Activated CD4-positive, alpha-beta T cell treated with anti-CD3 and anti-CD28 coated beads for 36 hours (primary cell): ENCODE measurements at places on chromosomes 5 and 9.

GRCh38 chr9:94018628-94019027 is 63.5 kb upstream of the BARX1 start:
- no peak overlapping the region for H3K4me3 ChIP-seq
- H3K27me3 ChIP-seq: no peaks in the 10 kb centered on the region
- H3K36me3 ChIP-seq: no peaks in the 10 kb centered on the region
- no peak overlapping the region for H3K27ac ChIP-seq
- peaks cover 2% of the 10 kb centered on the region for H3K4me1 ChIP-seq

DNA sequence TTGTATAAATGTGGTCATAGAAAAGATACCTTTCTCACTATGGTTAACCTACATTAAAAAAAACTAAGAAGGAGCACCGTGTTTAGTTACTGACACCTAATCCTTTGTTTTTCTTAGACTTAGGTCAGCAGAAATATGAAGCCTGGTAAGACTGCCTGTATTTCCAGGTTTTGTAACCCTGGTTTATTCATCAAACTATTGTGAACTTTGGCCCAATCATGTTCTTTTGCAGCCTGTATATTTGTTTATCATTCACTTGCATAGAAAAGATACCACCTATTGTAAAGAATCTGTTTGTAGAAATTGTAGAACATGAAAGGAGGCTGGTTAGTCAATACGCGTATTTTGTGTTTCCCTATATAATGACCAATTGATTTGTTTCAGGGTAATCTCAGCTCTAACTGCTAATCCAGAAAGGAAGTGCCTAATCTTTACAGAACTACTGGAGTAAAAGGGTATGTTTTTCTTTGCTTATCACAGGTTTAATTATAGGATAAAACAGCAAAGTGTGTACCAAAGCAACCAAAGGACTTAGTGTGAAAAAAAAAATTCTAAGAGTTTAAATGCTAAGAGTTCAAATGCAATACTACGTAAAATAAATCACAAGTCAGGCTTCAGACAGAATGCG is 103.6 kb downstream of the LURAP1L start:
- no peaks in the 10 kb centered on the region for H3K4me1 ChIP-seq
- no peak overlapping the region for H3K27ac ChIP-seq
- H3K4me3 ChIP-seq: no peak overlapping the region
- DNase-seq: no peak

GRCh38 chr5:151469992-151470391 is 22.6 kb downstream of the SLC36A1 start:
- H3K27ac ChIP-seq: no peak overlapping the region
- peaks cover 19% of the 10 kb centered on the region for H3K36me3 ChIP-seq
- H3K27me3 ChIP-seq: no peaks in the 10 kb centered on the region

GRCh38 chr9:116641292-116642059 is 45.6 kb upstream of the TRIM32 start:
- H3K27ac ChIP-seq: no peak overlapping the region
- H3K4me1 ChIP-seq: no peaks in the 10 kb centered on the region
- H3K36me3 ChIP-seq: peaks cover 8% of the 10 kb centered on the region

- no peak overlapping the region for H3K27ac ChIP-seq
- no peak overlapping the region for H3K4me3 ChIP-seq
- H3K27me3 ChIP-seq: no peaks in the 10 kb centered on the region
- no peaks in the 10 kb centered on the region for H3K36me3 ChIP-seq
- no peaks in the 10 kb centered on the region for H3K4me1 ChIP-seq
- no peak for DNase-seq
Observed at GRCh38 chr5:168217497-168217896, 73.9 kb upstream of the WWC1 start.

- H3K4me1 ChIP-seq: peaks cover 13% of the 10 kb centered on the region
- H3K36me3 ChIP-seq: peaks cover 12% of the 10 kb centered on the region
- no peak overlapping the region for H3K27ac ChIP-seq
Observed at GRCh38 chr5:40166802-40167201, 512.9 kb upstream of the PTGER4 start.

GRCh38 chr9:92608241-92608908 is 61.6 kb downstream of the IPPK start:
- H3K4me1 ChIP-seq: no peaks in the 10 kb centered on the region
- no peak for DNase-seq
- no peak overlapping the region for H3K27ac ChIP-seq
- H3K27me3 ChIP-seq: no peaks in the 10 kb centered on the region

GRCh38 chr5:124922255-124922975 is 176.0 kb upstream of the ZNF608 start:
- H3K4me1 ChIP-seq: no peaks in the 10 kb centered on the region
- peaks cover 4% of the 10 kb centered on the region for H3K27me3 ChIP-seq
- no peaks in the 10 kb centered on the region for H3K36me3 ChIP-seq
- DNase-seq: no peak
- H3K27ac ChIP-seq: no peak overlapping the region

DNA sequence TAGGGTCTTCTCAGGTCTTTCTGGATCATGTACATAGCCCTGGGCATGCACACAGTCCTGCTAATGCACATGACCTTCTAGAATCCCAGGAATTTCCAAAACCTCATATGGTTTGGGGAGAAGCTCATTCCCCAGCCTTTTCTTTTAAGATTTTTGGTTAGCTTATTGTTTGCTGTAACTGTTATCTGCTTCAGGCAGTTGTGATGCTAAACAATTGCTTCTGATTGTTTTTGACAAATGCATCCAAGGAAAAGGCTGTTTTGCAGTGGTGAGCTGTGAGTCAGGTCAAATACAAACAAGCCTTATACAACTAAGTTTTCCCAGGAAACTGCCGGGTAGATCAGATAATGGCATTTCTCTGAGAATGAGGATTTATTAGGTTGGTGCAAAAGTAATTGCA is 32.7 kb downstream of the SMC5 start:
- peaks cover 71% of the 10 kb centered on the region for H3K36me3 ChIP-seq
- H3K4me1 ChIP-seq: peaks cover 13% of the 10 kb centered on the region
- no peaks in the 10 kb centered on the region for H3K27me3 ChIP-seq
- no peak for DNase-seq
- no peak overlapping the region for H3K27ac ChIP-seq

GRCh38 chr5:32332361-32332760 is 19.6 kb upstream of the MTMR12 start:
- H3K27ac ChIP-seq: no peak overlapping the region
- no peak overlapping the region for H3K4me3 ChIP-seq
- DNase-seq: no peak
- H3K4me1 ChIP-seq: no peaks in the 10 kb centered on the region
- H3K36me3 ChIP-seq: no peaks in the 10 kb centered on the region

DNA sequence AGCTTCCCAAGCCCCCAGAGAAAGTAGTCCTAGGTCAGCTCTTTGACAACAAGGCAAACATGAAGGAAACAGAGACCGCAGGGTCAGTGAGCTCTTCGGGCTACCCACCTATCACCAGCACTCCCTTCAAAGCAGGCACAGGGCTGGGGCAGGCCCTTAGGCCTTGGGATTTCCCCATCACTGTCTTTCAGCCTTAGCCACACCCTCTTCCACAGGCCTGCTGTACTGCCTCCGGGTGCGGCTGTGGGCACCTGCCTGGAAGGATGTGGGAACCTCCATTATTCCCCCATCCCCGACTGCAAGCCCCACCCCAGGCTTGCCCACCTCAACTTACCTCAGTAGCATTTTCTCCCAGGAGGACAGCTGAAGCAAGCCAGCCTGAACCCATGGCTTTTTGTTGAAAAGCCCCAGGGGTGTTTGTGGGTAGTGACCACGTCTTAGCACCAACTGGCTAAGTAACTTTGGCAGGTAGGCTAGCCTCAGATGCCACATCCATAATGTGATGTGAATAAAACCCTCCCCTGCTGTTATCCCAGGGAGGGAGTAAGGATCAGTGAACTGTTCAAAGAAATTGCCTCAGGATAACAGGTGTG is 100.2 kb downstream of the PIK3R1 start:
- peak; percentile 62 for DNase-seq
- H3K36me3 ChIP-seq: no peaks in the 10 kb centered on the region
- H3K27me3 ChIP-seq: no peaks in the 10 kb centered on the region
- peaks cover 10% of the 10 kb centered on the region for H3K4me1 ChIP-seq

- H3K27ac ChIP-seq: no peak overlapping the region
- H3K4me3 ChIP-seq: no peak overlapping the region
- no peaks in the 10 kb centered on the region for H3K27me3 ChIP-seq
- peaks cover 25% of the 10 kb centered on the region for H3K36me3 ChIP-seq
Observed at GRCh38 chr5:119478781-119479180, 26.5 kb downstream of the HSD17B4 start.

DNA sequence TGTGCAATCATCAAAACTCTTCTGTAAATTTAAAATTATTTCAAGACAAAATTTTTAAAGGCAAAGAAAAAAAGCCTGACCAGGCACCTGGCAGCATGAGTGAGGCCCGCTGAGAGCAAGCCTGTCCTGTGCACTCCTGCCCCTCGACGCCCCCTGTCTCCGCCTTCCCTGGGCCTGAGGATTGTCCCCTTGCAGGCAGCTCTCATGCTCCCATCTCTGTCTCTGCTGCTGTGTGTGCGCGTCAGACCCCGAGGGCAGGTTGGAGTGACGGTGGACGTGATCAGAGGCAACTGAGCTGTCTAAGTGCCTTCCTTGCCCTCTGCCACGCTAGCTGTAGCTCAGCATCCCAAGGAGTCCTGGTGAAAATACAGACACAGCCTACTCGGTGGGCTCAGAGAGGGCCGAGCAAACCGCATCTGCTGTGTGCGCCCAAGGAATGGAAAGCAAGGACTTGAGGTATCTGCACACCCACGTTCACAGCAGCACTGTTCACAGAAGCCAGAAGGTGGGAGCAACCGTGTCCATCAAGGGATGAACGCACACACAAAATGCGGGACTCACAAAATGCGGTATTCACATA is 65.5 kb downstream of the SECISBP2 start:
- peaks cover 51% of the 10 kb centered on the region for H3K4me1 ChIP-seq
- DNase-seq: no peak
- peak overlapping the region; percentile 51 for H3K27ac ChIP-seq
- H3K27me3 ChIP-seq: no peaks in the 10 kb centered on the region
- peaks cover 81% of the 10 kb centered on the region for H3K36me3 ChIP-seq
- no peak overlapping the region for H3K4me3 ChIP-seq

DNA sequence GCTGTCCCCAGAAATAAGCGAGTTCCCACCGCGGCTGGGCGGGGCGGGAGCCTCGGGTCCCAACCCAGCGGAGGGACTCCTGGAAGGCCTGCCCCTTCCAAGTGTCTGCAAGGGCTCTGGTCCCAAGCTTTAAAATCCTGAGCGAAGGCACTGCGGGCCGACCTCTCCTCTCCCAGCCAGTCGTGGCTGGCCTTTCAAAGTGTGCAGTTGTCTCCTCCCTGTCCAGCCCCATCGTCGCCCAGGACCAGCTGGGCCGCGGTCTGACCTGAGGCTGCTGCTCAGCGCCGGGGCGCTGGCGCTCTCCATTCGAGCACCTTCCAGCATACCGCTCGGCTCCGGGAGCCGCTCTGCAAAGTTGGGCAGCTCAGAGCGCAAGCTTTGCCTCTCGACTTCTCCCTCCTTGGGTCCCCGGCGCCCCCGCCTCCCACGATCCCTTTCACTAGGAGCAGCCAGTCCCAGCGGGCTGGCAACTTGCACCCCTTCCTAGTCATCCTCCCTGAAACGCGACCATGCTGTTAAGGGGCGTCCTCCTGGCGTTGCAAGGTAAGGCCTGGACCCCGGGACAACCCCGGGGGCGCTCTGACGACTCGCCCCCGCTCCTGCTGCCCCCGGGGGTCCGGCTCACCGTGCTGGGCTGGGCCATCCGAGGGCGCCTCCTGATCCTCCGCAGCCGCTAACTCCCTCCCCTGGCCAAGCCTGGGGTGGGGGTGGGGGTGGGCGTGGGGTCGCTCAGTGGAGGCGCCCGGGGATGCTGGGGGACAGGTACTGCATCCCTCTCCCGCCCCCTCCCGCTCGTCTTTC is at the start of gene MAMDC2:
TSS of gene MAMDC2 (plus strand) at position 160 of the 801 bp plus-strand sequence. CDS start at position 510, 350 bp downstream.
- no peak within 1 kb of the TSS for H3K4me3 ChIP-seq
- peaks cover 8% of the 10 kb centered on the region for H3K4me1 ChIP-seq
- peak; percentile 8 for DNase-seq
- no peak within 1 kb of the TSS for H3K27ac ChIP-seq

- H3K27me3 ChIP-seq: no peaks in the 10 kb centered on the region
Observed at GRCh38 chr9:89829346-89829745, 224.5 kb downstream of the GADD45G start.

DNA sequence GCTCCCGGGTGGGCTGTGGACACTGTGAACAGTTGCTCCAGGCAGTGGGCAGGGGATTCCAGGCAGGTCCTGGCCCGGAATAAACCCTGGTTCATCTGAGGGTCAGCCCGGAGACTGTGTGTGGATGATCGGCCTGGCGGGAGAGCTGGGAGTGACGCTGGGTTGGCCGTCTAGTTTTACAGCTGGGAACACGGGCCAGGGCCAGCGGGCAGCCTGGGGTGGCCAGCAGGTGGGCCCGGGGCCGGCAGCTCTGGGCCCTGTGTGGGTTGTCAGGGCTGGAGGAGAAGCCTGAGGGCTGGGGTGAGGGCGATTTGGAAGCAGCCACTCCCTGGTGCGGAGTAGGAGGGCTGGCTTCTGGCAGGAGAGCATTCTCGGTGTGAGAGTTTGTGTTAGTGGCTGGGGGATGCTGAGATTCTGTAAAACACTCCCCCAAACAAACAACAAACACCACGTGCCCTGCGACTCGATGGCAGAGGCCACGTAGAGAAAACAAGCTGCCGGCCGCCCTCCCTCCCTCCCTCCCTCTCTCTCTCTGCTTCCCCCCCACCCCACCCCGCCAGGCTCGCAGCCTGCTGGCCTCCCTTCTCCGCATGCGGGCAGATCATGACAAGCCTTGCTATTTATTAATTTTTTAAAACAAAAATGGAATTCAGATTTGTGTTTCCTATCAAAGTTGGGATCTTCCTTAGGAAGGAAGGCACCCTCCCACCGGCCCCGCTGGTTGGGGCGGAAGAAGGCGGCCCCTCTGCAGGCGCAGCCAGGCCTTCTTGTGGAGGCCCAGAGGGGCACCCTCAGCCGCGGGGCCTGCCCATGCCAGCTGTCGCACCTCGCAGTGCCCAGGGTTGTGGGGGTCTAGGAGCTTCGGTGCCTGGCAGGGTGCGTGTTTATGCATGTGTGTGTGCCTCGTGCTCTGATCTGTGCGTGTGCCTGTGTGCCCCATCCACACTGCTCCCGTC is 49.5 kb downstream of the RXRA start:
- no peak for DNase-seq
- H3K27ac ChIP-seq: no peak overlapping the region
- no peaks in the 10 kb centered on the region for H3K27me3 ChIP-seq
- H3K4me3 ChIP-seq: no peak overlapping the region

DNA sequence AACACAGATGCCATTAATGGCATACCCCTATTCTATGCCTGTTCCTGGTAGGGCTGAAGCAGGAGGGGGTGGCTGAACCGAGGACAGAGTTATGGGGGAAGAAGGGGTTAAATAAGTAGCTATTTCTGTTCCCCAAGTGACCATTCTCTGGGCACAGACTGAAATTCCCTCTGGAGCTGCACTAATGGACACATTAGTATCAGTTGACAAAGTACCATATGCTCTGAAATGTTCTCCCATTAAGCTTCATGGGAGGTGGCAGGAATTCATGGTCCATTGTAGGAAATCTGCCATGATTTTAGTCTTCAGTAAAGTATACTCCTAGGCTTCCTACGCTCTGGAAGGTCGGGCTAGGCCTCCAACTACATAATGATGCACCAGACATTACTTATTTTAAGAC is 10.5 kb upstream of the FRMPD1 start:
- DNase-seq: no peak
- H3K36me3 ChIP-seq: no peaks in the 10 kb centered on the region

- peaks cover 29% of the 10 kb centered on the region for H3K27me3 ChIP-seq
- H3K4me1 ChIP-seq: peaks cover 13% of the 10 kb centered on the region
- H3K27ac ChIP-seq: no peak overlapping the region
Observed at GRCh38 chr5:151688436-151688835, 1.7 kb upstream of the SPARC start.

- H3K4me1 ChIP-seq: peaks cover 7% of the 10 kb centered on the region
- no peak overlapping the region for H3K4me3 ChIP-seq
- H3K27ac ChIP-seq: no peak overlapping the region
- peaks cover 4% of the 10 kb centered on the region for H3K27me3 ChIP-seq
- DNase-seq: no peak
Observed at GRCh38 chr9:20197976-20198685, 409.3 kb upstream of the SLC24A2 start.
